ENCODE measurements at places on chromosomes 11 and 22.

GRCh38 chr22:20803696-20804324, 29.9 kb downstream of the SERPIND1 start:
- no peak for DNase-seq

GRCh38 chr11:86003654-86004053, 65.2 kb downstream of the PICALM start:
- no peak for DNase-seq

- no peak for DNase-seq
These were observed 16.7 kb downstream of the PIK3IP1 start for GRCh38 chr22:31275576-31275975.

DNA sequence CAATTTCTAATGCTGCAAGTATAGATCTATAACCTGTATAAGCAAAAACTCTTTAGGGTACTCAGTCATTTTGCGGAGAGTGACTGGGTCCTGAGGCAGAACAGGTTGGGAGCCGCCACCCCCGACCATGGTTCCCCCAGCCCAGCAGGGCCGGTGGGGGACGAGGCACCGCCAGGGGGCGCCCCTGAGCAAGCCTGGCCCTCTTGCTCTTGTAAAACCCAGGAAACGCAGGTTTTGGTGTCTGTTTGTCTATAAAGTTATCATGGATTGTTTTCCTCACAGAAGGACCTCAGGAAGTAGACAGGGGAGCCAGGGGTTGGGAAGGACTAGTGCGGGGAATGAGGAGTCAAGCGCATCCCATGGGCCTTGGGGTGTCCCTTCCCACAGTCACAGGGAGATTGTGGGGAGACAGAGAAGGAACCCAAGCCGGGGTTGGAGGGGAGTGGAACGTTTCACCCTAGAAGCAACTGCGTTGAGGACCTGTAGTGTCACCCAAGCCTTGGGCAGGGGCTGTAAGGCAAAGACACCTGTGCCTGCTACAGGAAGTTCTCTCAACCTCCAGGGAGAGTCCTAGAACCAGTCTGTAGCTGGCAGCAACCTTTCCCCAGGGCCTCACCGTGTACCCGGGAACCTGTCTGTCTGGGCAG, 26.4 kb downstream of the KCTD17 start:
- DNase-seq, result no peak

DNA sequence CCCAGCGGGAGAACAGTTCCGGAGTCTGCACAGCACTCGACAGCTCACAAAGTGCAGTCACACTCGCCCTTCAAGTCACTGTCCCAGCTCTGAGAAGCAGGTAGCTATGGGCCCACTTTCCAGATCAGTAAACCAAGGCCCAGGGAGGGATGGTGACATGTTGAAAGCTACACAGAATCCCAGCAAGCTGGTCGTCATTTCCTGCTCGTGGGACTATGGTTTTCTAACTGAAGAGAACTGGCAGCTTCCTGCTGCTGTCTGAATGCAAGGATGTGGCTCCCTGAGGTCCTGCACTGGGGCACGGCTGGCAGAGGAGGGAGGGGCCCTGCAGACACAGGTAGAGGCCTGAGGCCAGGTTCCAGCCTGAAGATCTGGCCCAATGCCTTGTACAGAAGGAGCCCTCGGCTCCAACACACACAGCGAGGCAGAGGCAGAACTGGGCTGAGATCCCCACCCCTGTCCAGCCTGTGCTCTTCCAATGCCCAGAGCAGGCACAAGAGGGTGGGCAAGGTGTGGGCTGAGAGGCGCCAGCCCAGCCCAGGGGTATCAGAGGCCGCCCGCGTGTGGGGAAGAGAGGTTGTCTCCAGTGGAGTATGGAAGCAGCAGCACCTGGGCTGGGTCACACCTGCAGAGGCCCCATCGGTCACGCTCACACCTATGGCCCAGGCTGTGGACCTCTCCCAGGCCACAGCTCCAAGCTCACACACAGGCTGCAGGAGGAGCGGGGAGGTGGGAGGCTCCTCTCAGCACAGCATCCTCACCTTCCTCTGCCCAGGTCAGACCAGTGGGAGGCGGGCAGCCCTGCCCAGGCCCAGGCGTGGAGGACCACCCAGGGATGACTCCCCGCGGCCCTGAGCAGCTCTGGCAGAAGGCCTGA, 119.2 kb downstream of the PHF21B start:
- no peak for DNase-seq

DNA sequence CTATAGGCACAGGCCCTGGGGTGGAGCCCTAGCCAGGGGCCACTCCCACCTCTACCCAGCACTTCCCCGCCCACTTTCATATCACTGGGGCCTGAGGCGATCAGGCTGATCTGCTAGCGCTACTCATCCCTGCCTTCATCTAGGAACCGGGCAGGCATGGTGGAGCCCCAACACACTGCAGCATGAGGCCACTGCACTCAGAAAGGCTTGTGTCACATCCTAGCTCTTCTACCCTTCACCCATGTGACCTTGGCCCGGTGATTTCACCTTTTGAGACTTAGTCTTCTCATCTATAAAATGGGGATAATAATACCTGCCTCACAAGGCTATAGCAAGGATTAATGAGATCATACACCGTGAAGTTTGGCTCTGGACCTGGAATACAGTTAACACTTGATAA, 18.1 kb upstream of the GDPD5 start:
- no peak for DNase-seq

DNA sequence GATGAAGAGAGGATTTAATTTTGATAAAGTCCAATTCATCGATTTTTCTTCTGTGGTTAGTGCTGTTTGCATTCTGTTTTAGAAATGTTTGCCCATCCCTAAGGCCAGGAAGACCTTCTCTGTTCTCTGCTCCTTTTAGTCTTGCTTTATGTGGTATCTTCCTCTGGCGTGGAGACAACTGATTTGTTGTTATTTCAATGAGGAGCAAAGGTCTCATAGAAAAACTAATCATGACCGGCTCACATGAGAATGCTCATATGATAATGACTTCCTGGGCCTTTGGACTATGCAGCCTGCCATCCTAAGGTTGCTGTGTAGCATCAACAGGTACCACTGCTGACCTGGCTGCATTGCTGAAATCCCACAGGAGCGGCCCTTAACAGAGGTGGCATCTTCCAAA, 19.8 kb downstream of the SCGB1A1 start:
- no peak for DNase-seq

- no peak for DNase-seq
These were observed at the start of gene LRRC4C for GRCh38 chr11:41459465-41460401. TSS of gene LRRC4C (minus strand) at chr11:41459652.

GRCh38 chr11:46296528-46297448, 19.3 kb downstream of the CREB3L1 start:
- no peak for DNase-seq

DNA sequence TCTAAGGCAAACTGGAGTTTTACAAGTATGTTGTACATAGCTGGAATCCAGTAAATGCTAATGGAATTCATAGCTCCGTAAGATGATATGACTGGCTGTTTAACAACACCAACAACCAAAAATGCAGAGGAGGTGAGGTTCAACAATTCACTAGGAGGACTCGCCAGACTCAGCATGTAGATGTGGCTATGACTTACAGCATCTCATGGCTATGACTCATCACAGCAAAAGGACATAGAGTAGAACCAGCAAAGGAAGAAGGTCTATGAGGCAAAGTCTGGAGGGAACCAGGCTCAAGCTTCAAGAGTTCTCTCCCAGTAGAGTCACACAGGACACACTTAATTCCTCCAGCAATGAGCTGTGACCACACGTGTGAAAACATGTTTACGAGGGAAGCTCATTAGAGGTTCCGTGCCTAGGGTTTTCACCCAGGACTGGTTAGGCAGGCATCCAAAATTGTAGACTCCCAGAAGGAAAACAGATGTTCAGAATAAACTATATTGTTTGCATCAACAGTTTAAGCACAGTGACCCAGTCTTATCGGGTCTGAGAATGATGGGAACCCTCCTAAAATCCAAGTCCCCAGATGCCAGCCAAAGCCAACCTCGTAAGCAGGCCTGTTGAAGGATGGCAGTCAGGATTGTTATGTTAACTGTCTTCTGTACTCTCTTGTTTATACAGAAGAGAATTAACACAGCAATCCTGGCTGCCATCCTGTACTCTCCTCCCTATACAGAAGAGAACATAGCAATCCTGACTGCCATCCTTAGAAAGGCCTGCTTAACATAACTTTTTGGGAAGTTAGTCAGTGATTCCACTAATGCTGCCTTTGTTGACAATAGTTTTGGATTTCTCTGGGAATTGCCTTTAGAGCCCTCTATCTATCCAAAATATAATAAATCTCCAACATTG, 116.6 kb downstream of the LARGE1 start:
- no peak for DNase-seq

DNA sequence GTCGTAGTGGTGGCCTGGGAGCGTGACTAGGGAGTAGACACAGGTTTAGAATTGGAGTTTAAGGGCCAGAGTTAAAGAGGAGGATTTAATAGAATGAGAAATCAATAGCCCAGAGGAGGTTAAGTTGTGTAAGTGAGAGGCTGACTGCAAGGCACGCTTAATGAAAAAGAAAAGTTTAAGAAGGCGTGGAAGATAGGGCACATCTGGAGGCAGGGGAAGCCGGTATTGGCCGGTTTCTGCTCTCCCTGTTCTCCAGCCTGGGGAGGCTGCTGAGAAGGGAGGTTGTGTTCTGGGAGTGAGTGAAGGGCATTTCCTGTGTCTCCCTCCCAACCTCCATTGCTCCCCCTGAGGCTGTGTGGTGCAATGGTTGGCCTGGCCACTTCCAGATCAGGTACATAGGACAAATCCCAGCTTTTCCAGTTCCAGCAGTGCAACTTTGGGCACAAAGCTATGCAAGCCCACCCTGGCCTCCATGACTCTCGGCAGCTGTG, 6.3 kb downstream of the GRIK4 start:
- DNase-seq, result no peak

DNA sequence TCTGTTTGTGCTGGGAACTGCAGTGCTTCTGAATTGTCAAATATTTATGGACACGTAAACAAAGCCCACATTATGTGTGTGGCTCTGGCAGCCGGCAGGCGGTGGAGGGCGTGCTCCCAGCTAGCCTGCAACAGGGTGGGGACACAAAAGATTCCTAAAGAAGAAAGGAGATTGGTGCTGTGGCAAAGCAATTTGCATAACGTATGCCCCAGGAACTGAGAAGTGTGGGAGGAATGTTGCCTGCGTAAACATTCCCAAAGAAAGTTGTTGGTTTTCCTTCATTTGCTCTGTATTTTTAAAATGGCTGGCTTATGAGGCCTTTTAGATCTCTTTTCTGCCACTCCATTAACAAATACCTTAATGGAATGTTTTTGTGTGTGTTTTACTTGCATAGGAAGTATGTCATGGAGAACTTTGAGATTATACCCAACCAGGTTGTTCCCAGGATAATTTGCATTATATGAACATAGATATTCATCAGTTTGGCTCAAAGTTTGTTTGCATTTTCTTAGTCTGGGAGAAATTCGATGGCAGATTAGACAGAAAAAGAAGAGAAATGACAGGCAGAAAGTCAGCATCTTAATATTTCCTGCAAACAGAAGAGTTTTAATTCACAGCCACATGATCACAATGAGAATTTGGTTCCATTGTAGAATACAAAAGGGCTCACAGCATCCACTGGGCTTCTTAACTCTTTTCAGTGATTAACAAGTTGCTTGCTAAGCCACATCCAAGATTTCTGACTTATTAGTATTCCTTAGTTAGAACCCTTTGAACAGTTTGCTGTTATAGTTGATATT, 41.8 kb upstream of the DLAT start:
- DNase-seq, result no peak

GRCh38 chr11:71977743-71978418, 20.8 kb upstream of the IL18BP start:
- DNase-seq, result no peak

DNA sequence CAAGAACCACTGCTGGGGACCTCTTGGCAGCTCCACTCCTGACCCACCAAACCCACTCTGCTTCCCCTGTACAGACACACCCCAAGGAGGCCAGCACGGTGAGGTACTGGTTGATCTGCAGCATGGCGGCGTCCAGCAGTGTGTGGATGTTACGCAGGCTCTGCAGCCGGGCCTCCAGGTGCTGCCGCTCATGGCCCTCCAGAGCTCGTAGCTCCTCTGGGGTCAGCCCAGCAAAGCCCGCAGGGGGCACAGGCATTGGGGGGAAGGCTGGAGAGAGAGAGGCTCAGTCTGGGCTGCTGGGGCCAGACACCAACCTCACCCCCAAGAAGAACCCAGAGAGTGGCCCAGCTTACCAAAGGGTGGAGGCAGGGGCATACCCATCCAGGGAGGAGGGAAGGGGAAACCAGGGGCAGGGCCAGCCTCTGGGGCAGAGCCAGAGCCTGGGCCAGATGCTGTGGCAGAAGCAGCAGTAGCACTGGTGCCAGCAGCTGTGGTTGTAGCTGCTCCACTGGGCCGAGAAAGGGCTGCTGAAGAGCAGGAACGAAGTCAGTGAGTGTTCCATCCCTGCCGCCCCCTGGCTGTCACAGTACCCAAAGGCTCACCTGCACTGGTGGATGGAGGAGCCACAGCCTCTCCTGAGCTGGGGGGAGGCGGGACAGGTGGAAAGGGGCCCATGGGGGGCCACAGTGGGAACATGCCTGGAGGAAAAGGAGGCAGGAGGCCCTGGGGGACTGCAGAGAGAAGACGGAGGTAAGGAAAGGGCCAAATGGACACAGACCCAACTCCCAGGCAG, 4.5 kb downstream of the SYVN1 start:
- no peak for DNase-seq

GRCh38 chr22:33807470-33807869, 112.8 kb downstream of the LARGE1 start:
- DNase-seq, result no peak

- no peak for DNase-seq
These were observed 123.5 kb upstream of the LMO1 start for GRCh38 chr11:8387141-8387540.

DNA sequence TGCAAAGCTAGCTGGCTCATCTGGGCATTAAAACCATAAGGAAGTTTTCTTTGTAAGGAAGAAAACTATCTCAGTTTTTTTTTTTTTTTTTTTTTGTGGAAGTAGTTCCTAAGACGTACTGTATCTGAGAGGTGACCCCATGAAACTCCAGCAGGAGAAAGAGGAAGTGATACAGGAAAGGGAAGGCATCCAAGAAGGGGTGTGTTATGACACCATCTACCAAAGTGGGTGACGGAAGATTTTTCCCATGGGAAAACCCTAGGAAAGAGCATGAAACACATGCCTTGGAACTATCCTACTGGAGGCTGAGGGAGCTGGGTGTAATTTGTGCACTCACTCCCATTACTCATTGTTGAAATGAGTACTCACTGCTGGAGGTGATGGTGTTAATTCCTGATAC, 63.8 kb upstream of the ARHGAP20 start:
- no peak for DNase-seq

- no peak for DNase-seq
These were observed 16.2 kb downstream of the CAPN5 start for GRCh38 chr11:77082838-77083565.

DNA sequence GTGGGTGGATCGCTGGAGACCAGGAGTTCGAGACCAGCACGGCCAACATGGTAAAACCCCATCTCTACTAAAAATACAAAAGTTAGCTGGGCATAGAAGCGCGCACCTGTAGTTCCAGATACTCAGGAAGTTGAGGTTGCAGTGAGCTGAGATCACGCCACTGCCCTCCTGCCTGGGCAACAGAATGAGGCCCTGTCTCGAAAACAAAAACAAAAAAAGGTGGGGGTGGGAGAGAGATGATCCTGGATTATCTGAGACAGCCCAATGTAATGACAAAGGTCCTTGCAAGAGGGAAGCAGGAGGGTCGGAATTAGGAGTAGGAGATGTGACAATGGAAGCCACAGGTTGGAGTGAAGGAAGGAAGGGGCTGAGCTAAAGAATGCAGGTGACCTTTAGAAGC, 87.6 kb upstream of the APOA1 start:
- DNase-seq, result no peak

Measured in brain pericyte (primary cell).